ENCODE measurements at places on chromosomes 7 and 10.

- H3K27ac ChIP-seq = no peak overlapping the region
- no peaks in the 10 kb centered on the region for H3K36me3 ChIP-seq
- no peak for DNase-seq
- no peaks in the 10 kb centered on the region for H3K27me3 ChIP-seq
Measured at GRCh38 chr7:42017349-42017986, 219.5 kb downstream of the GLI3 start.

DNA sequence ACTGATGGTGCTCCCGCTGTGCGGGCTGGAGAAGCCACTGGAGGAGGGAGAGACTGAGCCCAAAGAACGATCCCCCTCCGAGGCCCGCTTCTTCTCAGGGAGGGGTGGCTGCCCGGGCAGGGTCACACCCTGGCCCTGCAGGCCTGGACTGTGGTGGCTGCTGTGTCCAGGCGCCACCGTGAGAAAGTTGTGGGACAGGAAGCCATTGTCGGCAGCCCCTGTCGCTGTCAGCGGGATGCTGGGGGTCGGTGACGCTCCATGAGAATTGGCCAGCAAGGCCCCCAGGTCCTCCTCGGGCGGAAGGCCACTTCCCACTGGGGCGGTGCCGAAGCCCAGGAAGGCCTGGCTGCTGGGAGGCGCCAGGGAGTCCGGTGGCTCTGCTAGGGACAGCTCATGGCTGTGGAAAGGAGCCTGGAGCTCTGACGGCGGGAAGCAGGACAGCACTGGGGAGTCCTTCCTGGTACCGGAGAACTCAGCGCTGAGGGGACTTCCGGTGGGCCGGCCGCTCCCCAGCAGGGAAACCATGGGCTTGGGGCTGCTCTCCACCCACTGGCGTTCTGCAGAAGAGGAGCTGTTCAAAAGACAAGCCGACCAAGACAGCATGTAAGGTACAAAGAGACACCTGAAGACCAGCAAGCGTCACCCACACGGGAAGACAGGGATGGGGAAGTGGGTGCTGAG lies 278.8 kb downstream of the TNS3 start:
- no peak overlapping the region for H3K27ac ChIP-seq
- H3K36me3 ChIP-seq = no peaks in the 10 kb centered on the region
- DNase-seq = no peak
- no peaks in the 10 kb centered on the region for H3K4me1 ChIP-seq
- H3K27me3 ChIP-seq = no peaks in the 10 kb centered on the region
- H3K4me3 ChIP-seq = no peak overlapping the region

GRCh38 chr10:12774204-12774894 lies 227.2 kb downstream of the CCDC3 start:
- no peak overlapping the region for H3K4me3 ChIP-seq
- H3K27ac ChIP-seq = no peak overlapping the region
- no peaks in the 10 kb centered on the region for H3K27me3 ChIP-seq
- no peak for DNase-seq
- no peaks in the 10 kb centered on the region for H3K36me3 ChIP-seq

GRCh38 chr7:120725376-120726039 lies 132.4 kb downstream of the TSPAN12 start:
- H3K4me3 ChIP-seq = no peak overlapping the region
- no peaks in the 10 kb centered on the region for H3K4me1 ChIP-seq
- no peaks in the 10 kb centered on the region for H3K27me3 ChIP-seq
- no peaks in the 10 kb centered on the region for H3K36me3 ChIP-seq
- no peak for DNase-seq

GRCh38 chr10:82392533-82392932 lies 517.5 kb downstream of the NRG3 start:
- H3K36me3 ChIP-seq = no peaks in the 10 kb centered on the region
- no peaks in the 10 kb centered on the region for H3K4me1 ChIP-seq
- no peak for DNase-seq
- H3K4me3 ChIP-seq = no peak overlapping the region
